ENCODE measurements at places on chromosomes 11 and 22.

- DNase-seq, result no peak
These were observed 45.3 kb upstream of the SHISAL1 start for GRCh38 chr22:44357966-44358465.

- DNase-seq, result no peak
These were observed 68.7 kb downstream of the ISX start for GRCh38 chr22:35134637-35135036.

DNA sequence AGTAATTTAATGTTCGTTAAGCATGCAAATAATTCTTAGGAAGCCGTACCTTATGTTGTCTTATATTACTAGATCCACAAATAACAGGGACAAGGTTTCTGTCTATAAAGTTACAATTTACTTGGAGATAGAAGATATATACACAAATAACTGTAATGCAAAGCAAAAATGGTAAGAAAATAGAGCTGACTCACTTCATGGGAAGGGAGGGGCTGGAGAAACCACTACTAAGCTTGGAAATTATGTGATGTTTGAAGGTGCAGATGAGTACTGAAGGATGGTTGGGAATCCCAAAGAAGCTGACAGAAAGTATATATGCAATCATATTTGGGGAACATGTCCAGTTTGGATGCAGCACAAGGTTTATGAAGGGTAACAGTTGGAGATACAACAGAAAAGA is 4.0 kb downstream of the NPAT start:
- DNase-seq, result no peak

- DNase-seq, result no peak
These were observed 16.6 kb downstream of the RTN4RL2 start for GRCh38 chr11:57476757-57477506.

DNA sequence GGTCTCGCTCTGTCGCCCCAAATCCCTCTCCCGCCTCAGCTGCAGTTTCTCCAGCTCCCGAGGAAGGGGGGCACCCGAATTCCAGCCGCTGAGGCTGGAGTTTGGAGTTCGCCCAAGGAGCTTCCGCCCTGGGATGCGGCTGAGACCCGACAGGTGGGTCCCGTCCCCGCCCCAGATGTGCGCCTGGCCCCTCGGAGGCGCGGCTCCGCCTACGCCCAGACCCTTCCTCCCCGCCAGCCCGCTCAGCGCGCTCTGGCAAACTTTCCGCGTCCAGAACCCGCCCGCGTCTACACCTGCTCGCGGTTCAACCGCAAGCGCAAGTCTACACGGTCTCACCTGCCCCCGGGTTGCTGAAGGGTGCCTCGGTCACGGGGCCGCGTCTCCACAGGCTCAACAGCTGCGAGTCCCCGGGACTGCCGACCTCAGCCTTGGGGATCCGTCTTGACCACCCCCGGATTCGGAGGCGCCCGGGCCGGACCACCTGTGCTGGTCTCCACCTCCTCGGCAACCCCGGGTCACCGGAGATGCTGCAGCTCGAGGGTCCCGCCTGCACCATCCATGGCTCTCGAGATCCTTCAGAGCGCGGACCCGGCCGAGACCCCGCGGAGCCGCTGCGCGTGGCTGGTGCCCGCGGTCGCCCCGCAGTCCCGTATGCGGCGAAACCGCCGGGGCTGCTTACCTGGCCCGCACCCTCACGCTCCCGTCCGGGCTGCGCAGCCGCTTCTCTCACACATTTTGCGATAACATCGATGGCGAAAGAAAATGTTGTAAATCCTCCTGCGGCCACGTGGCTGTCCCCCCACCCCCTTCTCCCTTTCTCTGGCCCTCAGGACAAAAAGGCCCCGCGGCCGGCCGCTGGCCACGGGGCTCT is 63.6 kb downstream of the NFAM1 start:
- no peak for DNase-seq

DNA sequence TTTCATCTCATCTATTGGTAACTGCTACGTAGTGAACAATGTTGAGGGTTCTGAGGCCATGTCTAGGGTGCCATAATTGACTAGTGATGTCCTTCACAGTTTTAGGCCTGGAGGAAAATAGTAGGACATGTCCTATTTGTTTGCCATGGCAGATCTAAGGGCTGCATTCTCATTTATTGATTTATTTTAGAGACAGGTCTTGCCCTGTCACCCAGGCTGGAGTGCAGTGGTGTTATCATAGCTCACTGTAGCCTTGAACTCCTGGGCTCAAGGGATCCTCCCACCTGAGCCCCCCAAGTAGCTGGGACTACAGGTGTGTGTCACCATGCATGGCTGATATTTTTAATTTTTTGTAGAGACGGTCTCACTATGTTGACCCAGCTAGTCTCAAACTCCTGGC is 5.2 kb downstream of the CEP164 start:
- no peak for DNase-seq

DNA sequence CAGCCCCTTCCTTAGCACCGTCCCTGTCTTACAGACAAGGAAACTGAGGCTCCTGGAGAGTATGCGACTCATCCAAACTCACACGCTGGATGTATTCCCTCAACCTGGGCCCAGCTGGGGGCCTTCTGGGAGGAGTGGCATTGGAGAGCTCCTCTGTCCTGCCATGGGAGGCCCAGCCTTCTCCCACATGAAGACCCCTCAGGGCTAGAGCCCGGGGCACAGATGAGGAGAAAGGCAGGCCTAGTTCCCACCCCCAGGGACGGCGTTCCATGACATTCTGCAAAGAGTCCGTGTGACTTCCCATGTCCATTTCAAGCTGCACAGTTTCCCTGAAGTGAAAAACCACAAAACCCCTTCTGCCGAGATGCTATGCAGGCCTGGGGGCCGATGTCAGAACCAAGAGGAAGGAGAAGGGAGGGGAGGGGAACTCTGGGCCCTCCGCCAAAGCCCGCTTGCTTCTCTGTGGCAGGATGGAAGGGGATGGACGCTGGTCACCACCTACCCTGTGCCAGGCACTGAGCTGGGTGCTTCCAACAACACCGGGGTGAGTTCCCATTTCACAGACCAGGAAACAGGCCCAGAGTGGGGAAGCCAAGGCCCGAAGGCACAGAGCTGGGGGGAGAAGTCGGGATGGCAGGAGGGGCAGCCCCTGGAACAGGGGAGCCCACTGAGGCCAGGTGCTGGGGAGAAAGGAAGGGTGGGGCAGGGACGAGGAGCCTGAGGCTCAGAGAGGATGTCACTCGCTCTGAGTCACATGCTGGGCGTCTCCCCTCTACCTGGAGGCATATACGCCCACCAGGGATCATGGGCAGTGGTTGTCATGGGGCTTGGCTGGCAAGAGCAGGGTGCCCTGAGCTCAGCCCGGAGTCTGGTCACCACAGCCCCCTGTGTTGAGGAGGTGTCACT is 15.7 kb downstream of the RAC2 start:
- DNase-seq, result no peak

GRCh38 chr11:118092907-118093571 is 6.3 kb upstream of the SMIM35 start:
- no peak for DNase-seq

DNA sequence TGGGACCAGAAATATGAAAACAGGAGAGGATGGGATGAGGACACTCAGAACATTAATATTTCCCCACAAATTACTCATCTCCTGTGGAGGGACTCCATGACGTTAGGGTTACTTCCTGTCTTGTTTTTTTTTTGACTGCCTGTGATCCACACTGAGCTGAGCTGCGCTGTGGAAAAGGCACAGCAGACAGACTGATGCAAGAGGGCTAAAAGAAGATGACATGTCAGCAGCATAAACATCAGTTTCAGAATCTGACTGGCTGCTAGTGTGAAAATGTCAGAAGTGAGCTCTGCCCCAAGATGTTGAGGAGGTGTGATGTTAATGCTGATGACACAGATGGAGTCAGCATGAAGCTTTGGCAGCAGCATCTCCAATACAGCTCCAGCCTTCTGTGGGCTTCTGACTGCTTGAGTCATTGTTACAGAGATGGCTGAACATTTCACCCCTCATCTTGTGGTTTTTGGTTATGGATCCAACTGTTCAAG is 286.8 kb downstream of the BLID start:
- no peak for DNase-seq

- DNase-seq, result no peak
These were observed 1.3 kb upstream of the LIMK2 start for GRCh38 chr22:31210556-31211421.

- no peak for DNase-seq
These were observed 15.4 kb upstream of the PEX26 start for GRCh38 chr22:18062421-18062820.

DNA sequence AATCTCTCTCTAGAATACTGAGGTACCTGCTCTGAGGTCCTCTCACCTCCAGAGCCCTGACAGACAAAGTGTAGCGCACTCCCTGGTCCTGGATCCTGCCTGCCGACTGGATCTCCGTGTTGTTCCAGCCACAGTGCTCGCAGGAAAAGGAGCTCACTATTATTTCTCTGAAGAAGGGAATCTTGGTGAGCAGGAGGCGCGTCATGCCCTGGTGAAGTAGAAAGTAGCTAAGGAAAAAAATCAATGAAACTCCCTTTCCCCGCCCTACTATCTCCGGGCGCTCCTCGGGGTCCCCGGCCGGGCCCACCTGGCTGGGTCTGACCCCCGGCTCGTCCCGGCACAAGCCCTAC is 412 bp downstream of the ZPR1 start:
- no peak for DNase-seq

- no peak for DNase-seq
These were observed 771.1 kb upstream of the LUZP2 start for GRCh38 chr11:23725752-23726151.

DNA sequence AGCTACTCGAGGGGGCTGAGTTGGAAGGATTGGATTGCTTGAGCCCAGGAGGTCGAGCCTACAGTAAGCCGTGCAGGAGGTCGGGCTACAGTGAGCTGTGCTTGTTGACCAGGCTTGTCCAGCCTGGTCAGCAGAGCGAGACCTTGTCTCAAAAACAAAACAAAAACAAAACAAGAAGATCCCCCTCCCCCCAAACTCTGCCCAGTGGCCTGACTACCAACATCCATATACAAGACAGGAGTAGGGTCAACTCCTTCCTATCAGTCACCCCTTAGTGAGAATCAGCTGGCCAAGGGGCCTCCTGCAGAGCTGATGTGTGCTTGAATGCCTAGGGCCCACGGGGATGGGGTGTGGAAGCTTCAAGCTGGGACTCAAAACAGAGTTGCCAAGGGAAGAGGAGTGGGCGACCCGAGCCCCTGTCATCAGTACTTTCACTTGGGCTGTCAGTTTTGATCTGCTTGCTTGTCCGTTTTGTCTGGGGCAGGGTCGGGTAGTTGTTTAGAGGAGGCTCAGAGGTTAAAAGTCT is 942 bp upstream of the TSPAN18 start:
- DNase-seq, result no peak

DNA sequence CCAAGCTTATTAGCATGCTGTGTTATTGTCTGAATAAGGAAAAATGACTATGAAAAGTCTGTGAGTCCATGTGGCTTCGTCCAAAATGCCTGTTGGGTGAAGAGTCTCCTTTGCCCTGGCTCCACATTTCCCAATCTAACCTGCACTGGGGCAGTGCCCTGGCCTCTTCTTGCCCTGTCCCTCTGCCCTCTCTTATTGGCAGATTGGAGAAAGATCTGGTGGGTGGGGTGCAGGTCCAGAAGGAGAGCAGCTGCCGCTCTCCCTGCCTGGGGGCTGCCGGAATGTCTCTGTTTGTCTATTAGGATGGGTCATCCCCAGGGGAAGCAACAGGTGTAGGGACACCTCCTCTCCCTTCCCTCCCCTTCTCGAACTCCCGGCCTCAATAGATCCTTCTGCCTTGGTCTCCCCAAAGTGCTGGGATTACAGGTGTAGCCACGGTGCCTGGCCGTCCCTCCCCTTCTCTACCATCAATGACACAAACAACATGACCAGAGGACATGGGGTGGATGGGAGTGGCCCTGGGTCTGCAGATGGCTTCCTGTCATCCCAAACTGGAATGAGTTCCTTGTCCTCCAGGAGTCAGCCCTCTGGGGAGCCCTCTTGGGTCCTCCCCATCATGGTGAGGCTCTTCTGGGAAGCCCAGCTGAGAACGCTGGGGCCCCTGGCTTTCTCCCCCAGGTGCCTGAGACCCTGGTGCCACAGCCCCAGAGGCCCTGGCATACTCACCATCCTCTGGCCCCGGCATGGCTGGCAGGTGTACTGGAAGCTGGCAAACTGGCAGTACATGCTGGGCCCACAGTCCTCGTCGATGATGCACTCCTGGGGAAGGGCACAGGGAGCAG is 40.5 kb downstream of the DKK3 start:
- no peak for DNase-seq

DNA sequence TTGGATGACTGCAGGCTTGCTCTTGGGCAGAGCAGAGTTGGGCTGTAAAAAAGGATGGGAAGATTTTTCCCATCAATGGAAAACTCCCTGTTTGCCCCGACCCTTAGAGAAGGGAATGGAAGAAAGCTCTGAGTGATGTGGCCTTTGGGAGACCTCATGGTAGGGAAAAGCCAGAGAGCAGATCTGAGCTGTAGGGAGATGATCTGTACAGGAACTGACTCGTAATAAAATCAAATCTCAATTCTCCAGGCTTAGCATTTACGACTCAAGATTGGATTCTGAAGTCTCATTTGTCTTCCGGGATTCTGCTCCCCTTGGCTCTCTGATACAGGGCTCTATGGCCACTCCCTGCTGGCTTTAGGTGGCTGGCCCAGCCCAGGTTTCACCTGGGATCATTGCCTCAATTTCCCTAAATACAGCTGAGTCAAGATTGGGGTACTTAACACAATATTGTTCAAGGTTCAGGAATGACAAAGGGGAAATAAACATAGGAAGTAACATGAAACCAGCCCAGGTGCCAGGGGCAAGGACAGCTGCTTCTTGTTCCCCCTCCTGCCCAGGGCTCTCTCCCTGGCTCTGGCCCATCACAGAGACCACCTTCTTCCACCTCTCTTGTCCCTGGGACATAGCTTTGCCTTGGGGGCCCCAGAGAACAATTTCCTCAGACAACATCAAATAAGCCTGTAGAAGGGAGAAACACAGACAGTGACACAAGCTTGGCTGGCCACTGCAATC is 38.4 kb upstream of the THY1 start:
- no peak for DNase-seq

- DNase-seq, result no peak
These were observed 2.4 kb upstream of the CTSD start for GRCh38 chr11:1765871-1766718.

DNA sequence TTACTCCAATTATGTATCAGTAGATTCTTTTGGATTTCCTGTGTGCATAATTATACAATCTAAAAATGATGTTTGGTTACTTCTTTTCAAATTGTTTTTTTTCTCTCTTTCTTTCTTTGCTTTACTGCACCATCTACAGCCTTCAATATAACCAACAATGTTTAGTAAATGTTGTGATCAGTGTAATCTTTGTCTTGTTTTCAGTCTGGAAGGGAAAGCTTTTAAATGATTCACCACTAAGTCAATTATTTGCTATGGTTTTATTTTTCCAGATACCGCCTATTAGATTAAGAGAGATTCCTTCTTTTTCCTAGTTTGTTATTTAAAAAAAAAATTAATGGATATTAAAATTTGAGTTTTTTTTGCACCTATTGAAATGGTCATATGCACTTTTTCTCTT is 29.8 kb upstream of the ABTB2 start:
- no peak for DNase-seq

GRCh38 chr22:37904572-37905533 is 1.2 kb upstream of the MICALL1 start:
- DNase-seq, result no peak
